ENCODE measurements at places on chromosomes 7 and 10.

DNA sequence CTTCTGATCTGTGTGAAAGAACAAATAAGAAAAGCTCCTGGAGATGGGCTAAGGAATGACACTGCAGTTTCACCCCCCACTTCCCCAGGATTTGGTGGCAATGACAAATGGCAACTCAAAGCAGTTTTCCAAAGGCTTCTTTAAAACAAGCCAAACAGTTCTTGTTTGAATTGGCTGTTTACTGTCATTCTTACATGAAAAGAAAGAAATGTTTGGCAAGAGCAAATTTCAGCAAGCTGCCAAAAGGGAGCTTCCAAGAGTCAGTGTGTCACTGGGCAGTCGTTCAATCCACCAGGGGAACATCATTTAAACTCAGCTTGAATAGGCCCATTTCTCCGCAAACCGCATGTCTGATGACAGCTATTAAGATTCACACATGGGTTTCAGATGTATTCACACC lies 119.0 kb upstream of the RHOBTB1 start:
- DNase-seq = no peak

DNA sequence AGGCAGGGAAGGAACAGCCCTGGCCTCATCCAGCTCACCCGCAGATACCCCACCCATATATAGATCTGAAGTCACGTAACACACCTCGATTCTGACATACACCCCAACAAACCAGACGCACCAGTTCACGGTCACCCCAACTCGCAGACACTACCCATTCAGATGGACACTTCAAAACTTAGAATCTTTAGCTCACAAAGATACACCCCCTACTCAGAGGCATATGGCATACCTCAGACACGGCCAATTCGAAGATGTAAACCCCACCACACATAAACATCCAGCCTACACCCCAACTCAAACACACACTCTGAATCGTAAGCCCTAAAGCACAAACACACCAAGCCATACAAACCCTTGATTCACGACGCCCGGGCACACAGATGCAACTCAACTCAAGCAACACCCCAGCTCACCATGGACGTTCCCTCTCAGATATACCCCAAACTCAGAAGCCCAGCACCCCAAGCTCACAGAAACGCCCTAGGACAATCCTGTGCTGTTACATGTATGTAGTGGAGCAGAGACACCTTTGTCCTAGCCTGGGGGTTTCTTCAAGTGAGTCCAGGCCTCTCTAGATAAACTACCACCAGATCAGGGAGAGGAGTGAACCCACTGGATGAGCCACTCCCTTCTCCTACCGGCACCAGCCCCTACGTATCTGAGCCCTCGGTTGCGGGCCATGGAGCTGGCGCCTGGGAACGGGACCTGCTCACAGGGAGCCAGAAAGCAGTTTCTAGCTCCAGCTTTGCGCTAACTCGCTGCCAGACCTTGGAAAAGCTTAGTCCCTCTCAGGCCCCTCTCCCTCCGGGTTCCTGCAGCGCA lies 8.8 kb downstream of the PSD start:
- no peak for DNase-seq

DNA sequence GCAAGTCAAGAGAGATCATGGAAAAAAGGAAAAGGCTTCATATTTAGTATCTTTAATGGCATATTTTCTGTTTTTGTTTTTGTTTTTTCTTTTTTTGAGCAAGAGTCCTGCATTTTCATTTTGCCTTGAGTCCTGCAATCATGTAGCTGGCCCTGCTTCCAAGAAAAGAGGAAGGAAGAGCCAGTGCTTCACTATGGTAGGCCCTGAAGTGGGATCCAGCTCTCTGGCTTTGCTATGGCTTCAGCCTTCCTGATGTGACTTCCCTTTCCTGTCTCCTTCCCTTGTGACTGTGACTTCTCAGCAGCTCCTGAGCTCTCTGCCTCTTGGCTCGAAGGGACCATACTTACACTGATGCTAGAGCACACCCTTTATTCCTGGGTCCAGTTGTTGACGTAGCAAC lies 512.3 kb downstream of the INHBA start:
- DNase-seq = no peak

DNA sequence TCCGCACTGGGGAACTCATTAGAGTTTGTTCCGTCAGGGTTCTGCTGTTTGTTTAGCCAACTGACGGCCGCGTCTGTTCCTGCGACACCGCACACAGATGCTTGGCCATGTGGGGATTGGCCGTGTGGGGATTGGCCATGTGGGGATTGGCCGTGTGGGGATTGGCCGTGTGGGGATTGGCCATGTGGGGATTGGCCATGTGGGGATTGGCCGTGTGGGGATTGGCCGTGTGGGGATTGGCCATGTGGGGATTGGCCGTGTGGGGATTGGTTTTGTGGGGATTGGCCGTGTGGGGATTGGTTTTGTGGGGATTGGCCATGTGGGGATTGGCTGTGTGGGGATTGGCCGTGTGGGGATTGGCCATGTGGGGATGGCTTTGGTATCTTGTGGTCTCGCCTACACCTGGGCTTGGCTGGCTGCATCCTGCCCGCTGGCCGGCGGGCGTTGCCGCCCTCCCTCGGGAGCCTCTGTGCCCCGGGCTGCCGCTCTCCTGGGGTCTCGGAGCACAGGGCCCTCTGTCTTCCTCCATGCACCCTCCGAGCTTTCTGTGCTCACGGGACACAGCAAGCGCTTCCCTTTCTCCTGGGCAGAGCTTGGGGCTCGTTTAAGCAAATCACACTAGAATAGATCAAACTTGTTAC lies 62.5 kb downstream of the NKX6-2 start:
- no peak for DNase-seq

DNA sequence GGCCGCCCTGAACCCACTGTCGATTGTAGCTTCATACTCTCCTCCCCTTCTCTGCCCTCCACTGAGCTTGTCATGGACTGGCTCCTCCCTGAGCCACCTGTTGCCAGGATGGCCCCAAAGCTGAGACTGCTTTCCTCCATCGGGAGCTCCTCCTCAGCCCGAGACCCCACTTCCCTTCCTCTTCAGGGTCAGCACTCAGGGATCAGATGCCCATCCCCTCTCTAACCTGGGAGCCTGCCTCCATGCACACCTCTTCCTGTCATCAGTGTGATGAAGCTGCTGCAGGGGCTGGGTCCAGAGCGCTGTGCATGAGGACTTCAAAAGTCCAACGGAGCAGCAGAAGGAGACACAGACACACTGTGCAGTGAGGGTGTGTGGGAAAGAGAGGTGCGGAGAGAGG lies 201.1 kb downstream of the WDR37 start:
- no peak for DNase-seq

- DNase-seq = no peak
Measured at GRCh38 chr10:123518765-123519164, 147.4 kb upstream of the GPR26 start.

- DNase-seq = peak; percentile 73
Measured at GRCh38 chr7:15041226-15041625, 138.7 kb upstream of the DGKB start.

- DNase-seq = no peak
Measured at GRCh38 chr10:69816521-69816920, 14.8 kb downstream of the COL13A1 start.

DNA sequence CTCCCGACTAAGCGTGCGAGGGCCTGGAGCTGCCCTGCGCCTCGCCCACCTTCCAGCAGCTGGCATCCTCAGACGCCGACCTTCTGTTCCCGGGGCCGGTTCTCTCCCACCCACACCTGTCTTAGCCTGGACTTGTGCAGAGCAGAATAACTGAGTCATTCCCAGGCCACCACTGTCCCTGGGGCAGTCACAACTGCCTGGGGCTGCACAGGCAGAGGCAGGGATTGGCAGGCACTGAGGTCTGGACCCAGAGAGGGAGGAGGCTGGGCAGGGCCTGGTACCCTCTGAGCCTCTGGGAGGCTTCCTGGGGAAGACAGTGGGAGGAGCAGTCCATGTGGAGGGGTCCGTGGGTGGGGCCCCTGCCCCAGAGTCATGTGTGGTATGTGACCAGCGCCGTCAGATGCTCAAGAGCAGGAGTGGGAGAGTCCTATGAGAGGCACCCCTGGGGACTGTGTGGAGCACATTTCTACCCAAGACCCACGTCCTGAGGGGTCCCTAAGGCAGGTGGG lies 74.3 kb downstream of the NKX6-2 start:
- no peak for DNase-seq

DNA sequence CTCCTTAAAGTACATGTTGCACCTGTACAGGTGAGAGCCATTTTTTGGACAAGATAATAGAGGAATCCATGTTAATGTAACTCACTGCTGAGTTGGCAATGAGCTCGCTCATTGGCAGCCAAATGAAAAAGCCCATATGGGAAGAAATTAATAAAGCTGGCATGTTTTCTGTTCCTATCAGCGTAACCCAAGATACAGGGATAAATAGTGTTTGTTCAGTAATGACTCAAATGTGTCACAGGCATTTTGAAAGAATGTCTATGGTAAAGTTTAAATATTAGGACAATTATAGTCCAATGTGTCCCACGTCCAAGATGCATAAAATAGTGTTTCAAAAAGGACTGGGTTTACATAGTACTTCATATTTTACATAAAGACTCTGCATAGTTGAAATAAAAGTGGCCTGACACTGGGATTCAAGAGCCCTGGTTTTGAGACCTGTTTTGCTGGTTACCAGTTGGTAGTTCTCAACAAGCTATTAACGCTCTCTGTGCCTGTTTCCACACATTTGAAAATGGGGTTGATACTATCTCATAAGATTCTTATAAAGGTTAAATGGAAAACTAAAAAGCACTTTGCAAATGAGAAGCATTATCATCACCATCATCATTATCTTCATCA lies 49.1 kb downstream of the MTURN start:
- DNase-seq = no peak

DNA sequence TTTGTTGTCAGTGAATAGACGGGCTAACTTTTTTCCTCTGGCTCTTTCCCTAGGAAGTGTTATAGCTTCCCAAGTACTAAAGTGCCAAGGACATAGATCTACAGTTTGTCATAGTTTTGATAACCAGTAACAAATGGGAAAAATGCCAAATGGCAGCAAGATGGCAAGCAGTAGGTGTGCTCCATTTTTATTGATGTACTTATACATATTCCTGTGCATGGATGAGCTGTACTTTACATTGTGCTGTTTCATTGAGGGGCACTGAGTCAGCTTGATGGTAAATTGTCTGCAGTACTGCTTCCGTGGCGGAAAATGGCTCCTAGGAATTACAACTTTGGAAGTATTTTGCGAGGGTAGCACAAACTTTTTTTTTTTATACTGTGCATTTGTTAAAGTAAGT lies 7.1 kb downstream of the ADAM22 start:
- DNase-seq = no peak

DNA sequence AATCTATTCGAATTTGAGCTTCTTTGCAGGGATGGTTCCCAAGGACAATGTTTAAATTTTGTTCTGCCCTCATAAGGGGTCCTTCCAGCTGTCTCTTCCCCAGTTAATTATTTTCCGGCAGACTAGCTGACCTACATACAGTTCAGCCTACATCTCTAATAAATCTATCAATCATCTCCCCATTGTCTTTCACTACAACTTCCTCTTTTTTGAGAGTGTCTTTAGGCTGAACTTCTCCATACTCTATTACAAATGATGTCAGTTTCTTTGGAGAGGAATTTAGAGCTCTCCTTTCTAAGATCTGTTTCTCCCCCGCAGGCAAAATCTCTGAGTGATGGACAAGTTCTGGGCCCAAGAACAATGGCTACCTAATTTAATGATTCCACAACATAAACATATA lies 122.2 kb downstream of the PCLO start:
- DNase-seq = no peak

DNA sequence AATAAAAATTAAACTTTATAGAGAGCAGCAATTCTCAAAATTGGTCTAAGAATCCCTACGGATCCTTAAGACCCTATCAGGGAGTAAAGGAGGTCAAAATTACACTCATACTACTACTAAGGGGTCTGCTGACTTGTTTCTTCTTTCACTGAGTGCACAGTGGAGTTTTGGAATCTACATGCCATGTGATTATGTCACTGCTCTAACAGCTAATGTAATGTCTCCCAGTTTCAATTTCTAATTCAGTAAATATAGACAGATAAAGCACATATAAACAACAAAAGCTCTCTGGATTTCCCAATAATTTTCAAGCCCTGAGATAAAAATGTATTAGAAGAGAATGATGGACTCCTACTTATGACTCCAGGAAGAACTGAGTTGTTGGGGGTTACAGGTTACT lies 74.6 kb downstream of the WAPL start:
- no peak for DNase-seq

DNA sequence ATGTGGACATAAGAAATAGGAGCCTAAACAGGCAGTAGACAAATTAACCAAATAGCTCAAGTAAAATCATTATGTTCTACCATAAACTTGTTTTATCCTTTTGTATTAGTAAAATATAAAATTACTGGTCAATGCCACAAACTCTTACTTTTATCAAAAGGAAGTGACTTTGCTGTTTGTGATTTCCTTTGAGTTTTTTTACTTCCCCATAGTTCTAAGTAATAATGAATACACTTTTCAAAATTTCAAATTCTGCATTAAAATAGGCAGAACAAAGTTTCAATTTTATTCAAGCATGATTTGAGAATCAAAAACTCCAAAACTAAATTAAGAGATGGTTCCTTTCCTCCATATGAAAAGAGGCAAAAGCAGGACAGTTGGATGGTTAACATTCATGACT lies 139.7 kb upstream of the ABCB5 start:
- DNase-seq = no peak

DNA sequence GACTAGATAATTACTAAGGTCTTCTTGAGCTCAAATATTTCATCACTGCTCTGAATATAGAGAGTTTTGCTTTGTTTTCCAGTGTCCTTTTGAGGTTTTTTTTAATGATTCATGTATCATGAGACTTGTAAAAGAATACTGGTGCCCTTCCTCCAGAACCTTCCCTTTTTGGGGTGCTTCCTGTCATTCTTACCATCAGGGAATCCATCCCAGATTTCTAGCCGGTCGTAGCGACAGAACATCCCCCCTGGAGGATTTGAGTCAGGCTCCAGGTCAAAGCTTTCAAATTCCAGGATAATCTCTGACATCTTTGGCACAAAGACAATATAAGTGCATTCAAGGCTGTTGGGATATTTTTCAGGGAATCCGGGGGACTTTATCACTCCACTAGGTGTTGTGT lies 71.0 kb downstream of the NRP1 start:
- peak; percentile 51 for DNase-seq

- DNase-seq = peak; percentile 16
Measured at GRCh38 chr7:154503962-154504550, 451.9 kb downstream of the DPP6 start.

DNA sequence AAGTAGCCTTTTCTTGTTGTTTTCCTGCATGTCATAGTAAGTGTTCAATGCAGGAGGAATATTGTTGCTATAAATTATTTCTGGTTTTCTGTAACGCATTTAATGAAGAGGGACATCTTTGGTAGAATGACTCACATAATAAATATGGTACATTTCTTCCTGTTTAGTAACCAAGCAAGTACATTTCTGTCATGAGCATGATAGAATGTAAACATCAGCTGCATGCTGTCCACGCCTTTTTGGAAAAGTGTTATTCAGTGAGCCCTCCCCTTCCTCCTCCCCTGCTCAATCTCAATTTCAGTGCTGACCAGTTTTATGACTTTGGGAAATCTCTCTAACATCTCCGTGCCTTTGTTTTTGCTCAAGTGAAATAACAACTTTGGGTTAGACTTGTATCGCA lies 664.0 kb downstream of the XPNPEP1 start:
- DNase-seq = peak; percentile 5

DNA sequence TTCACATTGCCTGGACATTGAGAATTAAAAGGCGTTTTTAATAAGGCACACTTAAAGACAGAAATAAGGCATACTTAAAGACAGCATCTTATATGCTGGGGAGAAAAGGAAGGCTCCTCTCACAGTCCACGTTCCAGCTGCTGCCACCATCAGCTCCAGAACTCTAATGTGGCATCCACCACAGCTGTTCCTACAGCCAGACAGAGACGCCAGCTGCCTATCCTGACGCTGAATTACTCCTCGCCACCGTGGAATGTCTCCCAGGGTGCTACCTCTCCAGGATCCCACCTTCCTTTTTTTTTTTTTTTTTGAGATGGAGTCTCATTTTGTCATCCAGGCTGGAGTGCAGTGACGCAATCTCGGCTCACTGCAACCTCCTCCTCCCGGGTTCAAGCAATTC lies 30.8 kb downstream of the SLC37A3 start:
- no peak for DNase-seq
